ENCODE measurements at places on chromosomes 11 and 22.

- peaks cover 2% of the 10 kb centered on the region for H3K27me3 ChIP-seq
- H3K27ac ChIP-seq: no peak overlapping the region
- no peak for DNase-seq
- H3K4me1 ChIP-seq: no peaks in the 10 kb centered on the region
- H3K4me3 ChIP-seq: no peak overlapping the region
Measured at GRCh38 chr11:34487430-34487829, 26.2 kb downstream of the ELF5 start.

DNA sequence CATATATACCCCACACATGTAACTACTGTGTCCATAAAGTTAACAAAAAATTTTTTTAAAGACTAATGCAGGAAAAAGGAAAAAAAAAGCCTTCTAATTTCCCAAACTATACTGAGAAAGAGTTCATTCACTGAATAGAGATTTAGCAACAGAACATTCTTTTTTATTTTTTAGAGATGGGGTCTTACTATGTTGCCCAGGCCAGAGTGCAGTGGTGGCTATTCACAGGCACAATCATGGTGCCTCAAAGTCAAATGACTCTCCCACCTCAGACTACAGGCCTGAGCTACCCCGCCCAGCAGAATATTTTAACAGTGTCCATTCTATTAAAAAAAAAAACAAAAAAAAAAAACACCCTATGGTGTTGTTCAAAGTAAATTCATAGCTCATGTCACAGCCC lies 25.7 kb downstream of the DGCR2 start:
- no peak for DNase-seq
- no peaks in the 10 kb centered on the region for H3K27me3 ChIP-seq
- H3K4me1 ChIP-seq: no peaks in the 10 kb centered on the region
- no peak overlapping the region for H3K4me3 ChIP-seq
- H3K36me3 ChIP-seq: no peaks in the 10 kb centered on the region

DNA sequence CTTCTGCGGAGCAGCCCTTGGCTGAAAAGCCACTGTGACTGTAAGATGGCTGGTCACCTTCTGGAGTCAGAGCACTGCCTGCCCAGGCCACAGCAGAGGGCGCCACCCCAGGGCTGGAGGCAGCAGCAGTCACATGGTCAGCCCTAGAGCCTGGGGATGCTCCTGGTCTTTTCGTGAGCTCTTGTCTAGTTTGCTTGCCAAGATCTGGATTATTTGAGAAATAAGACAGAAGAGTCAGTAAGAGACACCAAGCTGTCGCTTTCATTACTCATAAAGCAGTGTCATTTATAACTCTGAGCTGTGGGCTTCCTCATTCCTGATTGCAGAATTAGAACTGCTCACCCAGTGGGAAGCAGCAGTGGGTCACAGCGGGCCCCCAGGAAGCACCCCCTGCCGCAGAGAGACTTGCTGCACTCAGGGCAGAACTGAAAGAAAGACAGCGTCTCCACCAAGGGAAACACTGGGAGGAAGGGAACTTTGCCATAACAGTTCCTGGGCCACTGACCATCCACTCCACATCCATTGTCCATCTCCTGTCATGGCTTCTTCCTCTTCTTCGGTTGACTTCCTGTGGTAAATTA lies 56.7 kb downstream of the PPP6R2 start:
- DNase-seq: peak; percentile 69
- H3K36me3 ChIP-seq: no peaks in the 10 kb centered on the region
- H3K27me3 ChIP-seq: no peaks in the 10 kb centered on the region

- no peak for DNase-seq
- H3K4me3 ChIP-seq: no peak overlapping the region
- no peak overlapping the region for H3K27ac ChIP-seq
- H3K27me3 ChIP-seq: no peaks in the 10 kb centered on the region
Measured at GRCh38 chr22:47304854-47305253, 542.4 kb downstream of the TBC1D22A start.

DNA sequence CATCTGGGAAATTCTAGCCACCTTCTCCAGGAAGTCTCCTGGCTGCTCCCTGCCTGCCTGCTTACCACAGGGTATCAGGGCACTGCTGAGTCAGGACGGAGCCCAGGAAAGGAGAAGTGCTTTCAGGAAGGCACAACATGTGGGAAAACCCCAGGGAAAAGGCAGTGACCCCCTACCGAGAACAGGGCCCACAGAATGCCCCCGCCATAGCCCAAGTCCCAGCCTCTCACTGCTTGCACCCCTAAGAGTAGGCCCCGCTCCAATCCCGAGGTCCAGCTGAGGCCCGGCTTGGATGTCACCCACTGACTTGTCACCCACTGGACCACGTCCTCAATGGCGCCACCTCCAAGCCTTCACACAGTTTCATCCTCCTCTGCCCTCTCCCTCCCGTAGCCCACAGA lies 34.1 kb downstream of the ARAP1 start:
- no peaks in the 10 kb centered on the region for H3K27me3 ChIP-seq
- H3K36me3 ChIP-seq: no peaks in the 10 kb centered on the region
- H3K4me3 ChIP-seq: no peak overlapping the region

GRCh38 chr11:128579798-128580504 lies 7.4 kb downstream of the ETS1 start:
- no peak for DNase-seq
- no peak overlapping the region for H3K27ac ChIP-seq
- no peak overlapping the region for H3K4me3 ChIP-seq
- H3K27me3 ChIP-seq: no peaks in the 10 kb centered on the region
- no peaks in the 10 kb centered on the region for H3K36me3 ChIP-seq

- H3K27ac ChIP-seq: no peak overlapping the region
- H3K27me3 ChIP-seq: no peaks in the 10 kb centered on the region
- H3K4me1 ChIP-seq: no peaks in the 10 kb centered on the region
- DNase-seq: no peak
- H3K36me3 ChIP-seq: no peaks in the 10 kb centered on the region
Measured at GRCh38 chr11:134613646-134614045, 201.6 kb upstream of the B3GAT1 start.

DNA sequence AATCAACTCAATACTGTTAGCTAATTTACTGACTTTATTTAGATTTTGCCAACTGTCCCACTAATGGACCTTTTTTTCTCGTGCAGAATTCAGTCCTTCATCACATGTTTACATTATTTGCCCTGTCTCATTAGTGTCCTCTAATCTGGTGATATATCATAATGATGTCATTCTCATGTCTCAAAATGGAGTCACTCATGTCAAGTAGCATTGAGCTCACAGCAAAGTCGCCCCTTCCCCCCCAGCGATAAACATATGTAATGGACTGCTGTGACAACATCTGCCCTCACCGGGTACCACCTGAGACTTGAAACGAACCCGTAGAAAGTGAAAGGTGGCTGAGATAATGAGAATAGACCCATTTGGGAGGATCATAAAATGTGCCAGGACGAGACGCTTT lies 37.6 kb downstream of the HIPK3 start:
- H3K27ac ChIP-seq: no peak overlapping the region
- no peaks in the 10 kb centered on the region for H3K27me3 ChIP-seq

GRCh38 chr11:2220173-2220771 lies 48.7 kb upstream of the TH start:
- H3K27me3 ChIP-seq: no peaks in the 10 kb centered on the region
- no peak overlapping the region for H3K4me3 ChIP-seq
- no peak overlapping the region for H3K27ac ChIP-seq
- H3K4me1 ChIP-seq: no peaks in the 10 kb centered on the region
- H3K36me3 ChIP-seq: no peaks in the 10 kb centered on the region

DNA sequence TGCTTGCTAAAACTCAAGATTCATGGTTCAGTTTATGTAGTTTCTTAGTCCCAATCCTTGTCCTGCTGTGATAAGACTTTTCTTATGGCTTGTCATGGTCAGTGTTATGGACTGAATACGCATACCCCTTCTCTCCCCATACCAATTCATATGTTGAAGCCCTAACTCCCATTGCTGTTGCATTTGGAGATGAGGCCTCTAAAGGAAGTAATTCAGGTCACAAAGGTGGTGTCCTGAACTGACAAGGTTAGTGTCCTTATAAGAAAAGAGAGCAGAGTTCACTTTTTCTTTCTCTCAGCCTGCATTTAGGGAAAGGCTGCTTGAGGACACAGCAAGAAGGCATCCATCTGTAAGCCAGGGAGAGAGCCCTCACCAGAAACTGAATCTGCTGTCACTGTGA lies 618.2 kb downstream of the LRRC4C start:
- no peaks in the 10 kb centered on the region for H3K4me1 ChIP-seq
- no peak overlapping the region for H3K4me3 ChIP-seq
- H3K36me3 ChIP-seq: no peaks in the 10 kb centered on the region
- H3K27ac ChIP-seq: no peak overlapping the region
- no peak for DNase-seq

DNA sequence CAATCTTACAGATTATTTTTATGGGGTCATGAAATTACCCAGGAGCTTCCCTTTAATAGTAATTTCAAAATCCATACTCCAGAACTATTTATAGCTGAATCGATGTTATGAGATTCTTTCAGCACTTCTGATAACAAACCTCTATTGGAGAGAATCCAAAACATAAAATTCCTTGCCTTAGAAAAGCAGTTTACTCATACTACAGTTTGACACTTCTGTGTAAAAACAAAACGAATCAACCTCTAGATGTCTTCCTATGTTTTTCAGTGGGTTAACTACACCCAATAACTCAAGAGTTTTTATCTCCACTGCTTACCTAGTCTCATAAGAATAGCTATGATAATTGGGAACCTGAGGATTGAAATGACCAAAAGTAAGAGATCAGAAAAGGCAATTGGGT lies 35.6 kb downstream of the KIF18A start:
- no peak overlapping the region for H3K4me3 ChIP-seq
- H3K27me3 ChIP-seq: no peaks in the 10 kb centered on the region
- H3K27ac ChIP-seq: no peak overlapping the region
- DNase-seq: no peak
- no peaks in the 10 kb centered on the region for H3K4me1 ChIP-seq

DNA sequence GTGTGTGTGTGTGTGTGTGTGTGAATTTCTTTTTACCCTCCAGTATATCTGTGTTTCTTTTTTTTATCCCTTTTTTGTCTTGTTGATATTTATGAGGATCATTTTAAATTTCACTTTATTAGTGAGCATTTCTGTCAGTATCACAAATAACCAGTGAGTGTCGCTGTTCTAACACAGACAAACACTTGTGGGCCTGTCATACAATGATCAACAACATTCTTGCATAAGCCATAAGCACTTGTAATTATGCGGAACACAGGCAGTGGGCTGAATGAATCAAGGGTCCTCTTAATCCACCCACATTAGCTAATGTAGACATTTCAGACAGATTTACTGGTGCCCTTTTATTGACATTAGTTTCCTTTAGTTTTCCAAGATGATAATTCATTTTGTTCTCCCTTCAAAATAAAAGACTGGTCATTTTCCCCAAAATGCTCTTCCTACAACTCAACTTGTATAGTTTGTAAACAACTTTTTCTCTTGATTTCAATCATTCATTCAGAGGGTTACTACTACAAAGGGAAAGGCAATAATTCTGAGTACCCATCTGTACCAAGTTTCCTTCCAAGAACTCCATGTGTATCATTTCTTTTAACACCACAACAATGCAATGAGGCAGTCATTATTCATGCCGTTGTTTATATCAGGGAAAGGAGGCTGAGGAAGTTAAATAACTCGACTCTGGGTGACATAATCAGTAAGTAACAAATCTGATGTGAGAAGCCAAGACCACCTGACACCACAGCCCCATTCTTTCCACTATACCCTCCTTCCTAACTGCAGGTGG lies 34.5 kb upstream of the ANO3 start:
- no peak overlapping the region for H3K27ac ChIP-seq
- H3K4me3 ChIP-seq: no peak overlapping the region
- no peaks in the 10 kb centered on the region for H3K4me1 ChIP-seq
- H3K36me3 ChIP-seq: no peaks in the 10 kb centered on the region
- no peak for DNase-seq

GRCh38 chr22:24240381-24240780 lies 4.5 kb downstream of the GGT5 start:
- no peak overlapping the region for H3K27ac ChIP-seq
- no peaks in the 10 kb centered on the region for H3K36me3 ChIP-seq
- no peaks in the 10 kb centered on the region for H3K27me3 ChIP-seq
- DNase-seq: no peak

DNA sequence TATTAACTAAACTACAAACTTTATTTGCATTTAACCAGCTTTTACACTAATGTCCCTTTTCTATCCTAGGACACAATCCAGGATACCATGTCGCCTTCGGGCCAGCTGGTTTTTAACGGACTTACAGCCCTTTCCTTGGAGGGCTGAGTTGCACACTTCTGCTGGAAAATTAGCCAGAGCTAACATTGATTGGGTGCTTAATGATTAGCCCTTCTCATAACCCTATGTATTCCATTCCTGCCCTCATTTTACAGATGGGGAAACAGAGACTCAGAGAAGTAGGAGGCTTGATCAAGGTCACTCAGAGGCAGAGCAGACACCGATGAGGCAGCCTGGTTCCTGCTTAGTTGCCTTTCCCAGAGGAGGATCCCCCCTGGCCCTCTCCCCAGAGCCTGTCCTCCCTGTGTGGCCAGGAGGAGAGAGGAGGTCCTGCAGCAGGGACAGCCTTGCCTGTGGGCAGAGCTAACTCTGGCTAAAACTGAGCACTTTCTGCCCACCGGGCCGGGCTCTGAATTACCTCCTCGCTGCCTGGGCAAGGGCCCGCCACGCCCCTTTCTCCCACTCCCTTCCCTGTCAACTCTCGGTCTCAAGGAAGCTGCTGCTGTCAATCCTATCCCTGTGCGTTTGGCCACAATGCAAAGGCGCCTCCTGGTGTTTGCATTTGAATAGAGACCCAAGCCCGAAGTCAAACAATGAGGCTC lies 59.6 kb upstream of the PAX6 start:
- H3K4me1 ChIP-seq: no peaks in the 10 kb centered on the region
- no peak overlapping the region for H3K4me3 ChIP-seq
- H3K36me3 ChIP-seq: no peaks in the 10 kb centered on the region
- H3K27me3 ChIP-seq: no peaks in the 10 kb centered on the region
- H3K27ac ChIP-seq: no peak overlapping the region

GRCh38 chr11:21511835-21512440 lies 680.9 kb upstream of the ANO5 start:
- no peaks in the 10 kb centered on the region for H3K4me1 ChIP-seq
- no peak overlapping the region for H3K4me3 ChIP-seq
- peak; percentile 46 for DNase-seq
- H3K27me3 ChIP-seq: no peaks in the 10 kb centered on the region

DNA sequence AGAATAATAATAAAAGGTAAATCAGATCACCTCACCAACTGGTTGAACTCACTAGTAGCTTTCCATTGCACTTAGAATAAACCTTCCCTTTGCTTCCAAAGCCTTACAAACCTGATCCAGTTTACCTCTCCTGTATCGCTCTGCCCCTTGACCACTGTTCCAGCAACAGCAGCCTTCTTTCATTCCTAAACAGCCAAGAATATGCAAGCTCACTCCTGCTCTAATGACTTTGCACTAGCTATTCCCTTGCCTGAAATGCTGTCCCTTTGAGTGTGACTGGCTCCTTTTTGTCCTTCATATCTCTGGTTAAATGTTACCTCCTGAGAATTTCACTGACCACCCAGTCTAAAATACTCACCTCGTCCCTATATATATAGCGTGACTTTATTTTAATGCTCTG lies 9.6 kb upstream of the PIK3C2A start:
- H3K27me3 ChIP-seq: no peaks in the 10 kb centered on the region
- H3K27ac ChIP-seq: no peak overlapping the region
- no peaks in the 10 kb centered on the region for H3K36me3 ChIP-seq
- H3K4me1 ChIP-seq: no peaks in the 10 kb centered on the region

Data from aorta (tissue), 5 donors.